Epithelial cell of umbilical artery (primary cell): ENCODE measurements at places on chromosomes 1 and 21. TPM values are rescaled to one million over a fixed set of nuclear protein-coding genes. Genes with fewer than 3 reads are reported as not detected.

Gene FMO1
- not detected in 2 replicates for total RNA-seq

Gene GFI1
- under 0.01 and 0.15 TPM in 2 replicates for total RNA-seq

Gene KCNK1
- total RNA-seq = 5.2 and 7.5 TPM in 2 replicates

Gene FALEC
- total RNA-seq = not detected in 2 replicates

Gene VANGL2
- not detected in 2 replicates for total RNA-seq

Gene CYP4Z1
- not detected in 2 replicates for total RNA-seq

Gene HMGN1
- 391 and 540 TPM in 2 replicates for total RNA-seq

Gene RGS18
- not detected in 2 replicates for total RNA-seq

Gene AMPD1
- total RNA-seq = not detected in 2 replicates

Gene ADGRL4
- 82.2 and 240 TPM in 2 replicates for total RNA-seq

Gene CYB561D1
- total RNA-seq = 3.3 and 4.5 TPM in 2 replicates

Gene SH2D1B
- not detected in 2 replicates for total RNA-seq

Gene COL11A1
- 0.65 and 2.3 TPM in 2 replicates for total RNA-seq

Gene TLR5
- total RNA-seq = under 0.01 and 0.32 TPM in 2 replicates

Gene WNT3A
- total RNA-seq = not detected in 2 replicates

Gene FAF1
- total RNA-seq = 53.3 and 55.6 TPM in 2 replicates

Gene FCRLA
- not detected in 2 replicates for total RNA-seq

Gene CACNA1S
- total RNA-seq = not detected in 2 replicates

Gene GPR61
- total RNA-seq = not detected in 2 replicates

Gene TMEM240
- 2.9 and 4.1 TPM in 2 replicates for total RNA-seq

Gene CRYAA
- total RNA-seq = not detected in 2 replicates

Gene GJA5
- 162 and 842 TPM in 2 replicates for total RNA-seq
